NCI-H524 (cell line): ENCODE measurements at places on chromosomes 5 and 9.
A peak's percentile ranks its signal among the peaks of the same experiment; 100 is the strongest.

DNA sequence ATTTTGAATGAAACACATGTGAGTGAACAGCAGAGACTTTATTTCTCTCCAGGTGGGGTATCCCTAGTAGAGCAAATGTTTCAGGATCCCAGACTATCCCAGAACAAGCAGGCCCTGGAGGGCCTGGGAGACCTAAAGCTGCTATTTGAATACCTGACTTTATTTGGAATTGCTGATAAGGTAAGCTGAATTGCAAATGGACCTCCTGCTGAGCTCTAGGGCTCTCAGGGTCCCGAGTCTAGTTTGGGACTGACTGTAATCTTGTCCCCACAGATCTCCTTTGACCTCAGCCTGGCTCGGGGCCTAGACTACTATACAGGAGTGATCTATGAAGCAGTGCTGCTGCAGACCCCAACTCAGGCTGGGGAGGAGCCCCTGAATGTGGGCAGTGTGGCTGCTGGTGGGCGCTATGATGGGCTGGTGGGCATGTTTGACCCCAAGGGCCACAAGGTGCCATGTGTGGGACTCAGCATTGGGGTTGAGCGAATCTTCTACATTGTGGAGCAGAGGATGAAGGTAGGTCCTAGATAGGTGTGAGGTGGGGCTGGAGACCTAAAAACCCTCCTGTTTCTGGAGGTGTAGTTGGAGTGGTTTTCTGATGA is 3.3 kb upstream of the ZMAT2 start:
- DNase-seq: no peak

DNA sequence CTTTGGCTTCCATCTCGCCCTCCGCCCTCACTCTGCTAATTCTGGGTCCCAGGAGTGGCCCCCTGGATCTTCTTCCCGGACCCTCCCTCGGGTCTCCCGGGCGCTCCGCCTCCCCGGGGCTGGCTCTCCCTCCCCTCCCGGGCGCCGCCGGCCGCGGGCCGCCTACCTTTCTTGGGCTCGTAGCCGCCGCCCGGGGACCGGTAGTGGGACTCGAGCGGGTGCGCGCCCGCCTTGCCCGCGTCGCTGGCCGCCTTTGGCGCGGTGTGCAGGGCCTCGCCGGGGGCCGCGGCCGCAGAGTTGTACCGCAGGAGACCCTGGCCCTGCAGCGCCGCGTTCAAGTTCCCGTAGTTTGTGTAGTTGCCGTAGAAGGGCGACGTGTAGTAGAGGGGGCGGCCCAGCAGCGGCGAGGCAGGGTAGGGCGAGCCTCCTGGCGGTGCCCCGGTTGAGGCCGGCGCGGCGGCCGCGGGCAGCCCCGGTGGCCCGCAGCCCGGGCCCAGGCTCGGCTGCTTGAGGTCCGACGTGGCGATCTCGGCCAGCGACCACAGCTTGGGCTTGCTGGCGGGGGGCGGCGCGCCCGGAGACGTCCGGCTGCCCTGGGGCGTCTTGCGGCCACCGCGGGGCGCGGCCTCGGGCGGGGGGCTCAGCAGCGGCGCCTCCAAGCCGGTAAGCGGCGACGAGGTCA is 3.2 kb downstream of the IRX2 start:
- DNase-seq: no peak

GRCh38 chr5:176514244-176514950 is 22.8 kb downstream of the RNF44 start:
- no peak for DNase-seq

DNA sequence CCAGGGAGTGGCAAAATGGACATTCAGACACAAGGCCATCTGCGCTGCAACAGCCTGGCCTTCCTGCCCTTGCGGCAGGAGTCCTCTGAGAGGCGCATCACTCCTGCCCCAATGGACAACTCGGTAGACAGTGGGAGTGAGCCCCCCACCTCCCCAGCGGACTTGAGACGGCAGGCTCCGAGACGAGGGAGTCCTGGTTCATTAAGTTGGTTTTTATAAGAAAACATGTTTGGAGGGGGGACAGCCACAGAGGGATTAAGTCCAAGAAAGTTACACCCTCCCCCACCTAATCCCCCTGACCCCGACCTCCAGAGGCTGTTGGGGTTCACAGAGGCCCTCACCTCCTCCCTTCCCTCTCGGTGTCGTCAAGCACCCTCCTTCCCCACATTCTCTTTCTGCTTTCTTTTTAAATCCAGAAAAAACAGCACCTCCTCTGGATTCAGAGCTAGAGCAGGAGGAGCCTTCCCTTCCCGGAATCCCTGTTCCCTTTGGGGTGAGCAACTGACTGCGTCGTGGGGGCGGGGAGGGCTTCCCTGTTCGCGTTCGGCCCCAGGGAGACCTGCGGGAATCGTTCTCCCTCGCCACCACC is 1.8 kb upstream of the EGR1 start:
- DNase-seq: no peak

DNA sequence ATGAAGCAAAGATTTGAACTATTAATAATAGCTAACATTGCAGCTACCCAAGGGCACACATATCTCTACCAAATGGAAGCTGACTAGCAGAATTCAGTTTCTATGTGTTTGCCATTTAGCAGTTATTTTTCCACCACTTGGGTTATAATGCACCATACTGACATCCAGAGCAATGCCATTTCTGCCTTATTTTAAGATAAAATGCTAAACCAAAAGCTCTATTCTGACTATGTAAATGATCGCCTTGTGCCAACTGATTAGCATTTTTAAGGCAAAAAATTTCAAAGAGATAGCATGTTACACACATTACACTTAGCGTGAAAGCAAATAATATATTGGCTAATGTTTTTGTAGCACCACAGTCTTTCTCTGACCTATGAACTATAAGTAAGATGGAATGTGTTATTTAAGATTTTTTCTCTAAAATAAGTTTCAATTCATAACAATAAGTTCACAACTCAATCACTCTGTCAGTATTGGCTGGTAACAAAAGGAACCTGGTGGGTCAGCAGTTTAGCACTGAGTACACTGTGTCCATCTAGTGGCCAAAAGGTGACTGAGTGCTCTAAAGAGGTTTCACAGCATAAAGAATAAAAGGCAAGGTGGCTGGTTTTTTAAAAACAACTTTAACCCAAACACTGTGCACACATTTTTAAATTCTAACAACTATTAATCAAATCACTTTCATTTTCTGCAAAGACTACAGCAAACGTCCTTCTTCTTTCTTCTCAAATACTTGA is 443.5 kb downstream of the PDE4D start:
- DNase-seq: no peak

DNA sequence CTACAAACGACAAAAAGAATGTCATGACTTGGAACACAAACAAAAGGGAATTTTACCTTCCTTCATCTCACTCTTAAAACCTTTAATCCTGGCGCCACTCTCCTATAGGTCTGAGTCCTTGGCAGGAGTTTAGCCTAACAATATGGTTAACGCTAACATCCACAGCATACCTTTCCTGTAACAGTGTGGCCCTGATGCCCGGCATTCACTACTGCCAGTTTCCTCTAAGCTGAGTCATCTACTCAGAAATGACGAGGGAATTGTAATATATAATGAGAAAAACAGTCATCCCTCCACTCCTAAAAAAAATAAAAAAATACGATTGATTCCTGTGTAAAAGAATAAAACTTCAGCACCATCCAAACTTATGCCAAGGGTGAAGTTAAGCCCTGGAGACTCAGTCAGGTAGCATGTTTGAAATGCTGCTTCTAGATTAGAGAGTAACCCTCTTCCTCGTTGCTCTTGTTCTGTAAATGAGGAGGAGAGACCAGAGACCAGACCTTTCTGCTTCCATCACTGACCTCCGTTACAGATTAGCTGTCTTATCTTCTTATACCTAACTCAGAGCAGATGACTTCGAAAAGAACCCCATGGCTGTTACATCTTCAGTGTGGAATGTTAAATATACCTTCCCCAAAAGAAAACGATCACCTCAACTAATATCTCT is 37.4 kb downstream of the CCDC125 start:
- no peak for DNase-seq

GRCh38 chr9:10443181-10443867 is 169.5 kb downstream of the PTPRD start:
- no peak for DNase-seq

GRCh38 chr9:77237896-77238295 is 60.6 kb downstream of the VPS13A start:
- DNase-seq: no peak

GRCh38 chr5:9898319-9898718 is 268.2 kb upstream of the TAS2R1 start:
- peak; percentile 79 for DNase-seq

DNA sequence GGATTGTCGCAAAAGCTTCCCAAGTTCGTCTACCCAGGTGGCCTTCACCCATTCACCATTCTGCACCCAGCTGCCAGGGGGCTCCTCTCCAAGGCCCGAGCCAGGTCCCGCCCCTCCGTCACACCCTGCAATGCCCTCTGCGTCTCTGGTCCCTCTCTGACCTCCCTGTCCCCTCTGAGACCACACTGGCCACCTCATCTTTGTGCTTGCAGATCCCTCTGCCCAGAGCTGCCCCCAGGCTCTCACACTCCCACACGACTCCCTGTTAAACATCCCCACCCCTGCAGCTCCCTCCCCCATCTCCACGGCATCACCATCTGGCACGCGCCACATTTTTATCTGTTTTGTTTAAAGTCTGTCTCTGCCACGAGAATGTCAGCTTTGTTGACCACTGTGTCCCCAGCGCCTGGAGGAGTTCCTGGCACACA is 243.6 kb downstream of the PBX3 start:
- DNase-seq: peak; percentile 80

- DNase-seq: no peak
These were observed 170.3 kb upstream of the WWC1 start for GRCh38 chr5:168121138-168121494.

GRCh38 chr5:107958432-107958831 is 287.7 kb upstream of the EFNA5 start:
- no peak for DNase-seq

DNA sequence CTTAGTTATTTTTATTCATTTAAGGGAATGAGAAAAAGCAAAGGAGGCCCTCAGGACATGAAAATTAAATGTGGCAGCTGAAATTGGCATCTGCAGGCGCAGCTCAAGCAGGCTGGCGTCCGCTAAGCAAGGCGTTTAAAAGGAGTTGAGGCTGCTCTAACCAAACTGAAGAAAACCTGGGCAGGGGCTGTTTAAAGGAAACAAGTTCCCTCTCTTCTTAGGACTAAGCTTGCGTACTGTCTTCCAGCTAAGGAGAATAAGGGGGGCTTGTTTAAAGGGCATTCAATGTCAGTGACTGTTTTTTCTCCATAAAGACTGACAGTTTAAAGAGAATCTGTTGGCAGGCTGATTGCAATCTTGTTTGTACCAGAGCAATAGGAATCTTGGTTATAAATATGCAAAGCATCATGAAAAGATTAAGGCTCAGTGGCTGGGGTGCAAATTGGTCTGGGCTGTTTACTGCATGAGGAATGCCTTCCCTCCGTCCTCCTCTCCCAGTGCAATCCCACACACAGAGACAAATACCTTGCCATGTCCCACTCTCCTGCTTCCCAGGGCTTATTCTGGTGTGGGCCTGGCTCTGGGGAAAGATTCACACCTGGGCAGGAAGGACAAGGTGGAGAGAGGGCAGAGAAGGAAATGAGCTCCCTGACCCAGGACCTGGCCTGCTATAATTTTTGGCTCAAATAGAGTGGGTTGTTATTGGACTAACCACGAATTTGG is 85.9 kb upstream of the LIFR start:
- no peak for DNase-seq

- no peak for DNase-seq
These were observed 166.1 kb downstream of the BNC2 start for GRCh38 chr9:16704116-16705110.

DNA sequence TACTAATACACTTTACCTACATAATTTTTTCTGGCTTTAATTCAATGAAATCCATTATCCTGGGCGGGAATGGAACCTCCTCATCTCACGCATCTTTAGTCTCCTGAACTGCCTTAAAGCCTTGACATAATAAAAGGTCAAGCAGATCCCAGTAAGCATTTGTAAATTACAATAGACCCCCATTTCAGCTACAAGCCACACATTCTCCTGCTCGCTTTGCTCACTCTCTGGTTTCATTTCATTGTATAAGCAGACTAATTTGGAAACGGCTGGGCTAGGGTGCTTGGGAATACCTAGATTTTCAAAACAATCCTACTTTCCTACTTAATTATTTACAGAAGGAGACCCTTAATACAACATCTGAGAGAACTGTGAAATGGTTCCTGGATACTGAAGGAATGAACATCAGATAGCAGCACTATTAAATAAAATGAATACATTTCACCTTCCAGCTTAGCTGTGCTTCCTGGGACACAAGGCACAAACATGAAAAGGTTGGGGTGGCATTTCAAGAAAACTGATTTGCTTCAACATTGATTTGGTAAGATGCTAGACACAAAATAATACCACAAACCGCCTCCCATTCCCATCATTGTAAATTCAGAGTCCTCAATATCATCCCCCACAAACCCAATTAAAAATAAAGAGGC is 1.5 kb downstream of the JAKMIP2 start:
- DNase-seq: peak; percentile 37

DNA sequence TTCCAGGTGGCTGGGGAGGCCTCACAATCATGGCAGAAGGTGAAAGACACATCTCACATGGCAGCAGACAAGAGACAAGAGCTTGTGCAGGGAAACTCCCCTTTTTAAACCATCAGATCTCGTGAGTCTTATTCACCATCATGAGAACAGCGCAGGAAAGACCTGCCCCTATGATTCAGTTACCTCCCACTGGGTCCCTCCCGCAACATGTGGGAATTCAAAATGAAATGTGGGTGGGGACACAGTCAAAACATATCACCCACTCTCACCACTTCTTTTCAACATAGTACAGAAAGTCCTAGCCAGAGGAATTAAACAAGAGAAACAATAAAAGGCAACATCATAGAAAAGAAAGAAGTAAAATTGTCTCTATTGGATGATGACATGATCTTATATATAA is 223.4 kb upstream of the SLC24A2 start:
- DNase-seq: no peak

DNA sequence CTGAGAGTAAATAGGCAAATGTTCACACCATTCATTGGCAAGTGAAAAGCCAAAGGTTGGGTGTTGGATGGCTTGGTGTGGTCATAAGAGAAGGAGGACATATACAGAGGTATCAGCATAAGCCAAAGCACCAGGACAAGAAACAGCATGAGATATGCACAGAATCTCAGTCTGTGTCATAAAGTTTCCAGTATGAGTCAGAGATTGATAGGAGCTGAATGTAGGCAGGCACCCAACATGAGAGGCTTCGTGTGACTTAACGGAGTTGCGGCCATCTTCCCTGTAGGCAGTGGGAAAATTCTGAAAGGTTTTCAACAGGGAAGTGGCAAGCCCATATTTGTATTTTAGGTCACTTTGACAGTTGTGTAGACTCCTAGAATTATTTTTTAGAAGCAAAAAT is 54.5 kb downstream of the SNCAIP start:
- no peak for DNase-seq

DNA sequence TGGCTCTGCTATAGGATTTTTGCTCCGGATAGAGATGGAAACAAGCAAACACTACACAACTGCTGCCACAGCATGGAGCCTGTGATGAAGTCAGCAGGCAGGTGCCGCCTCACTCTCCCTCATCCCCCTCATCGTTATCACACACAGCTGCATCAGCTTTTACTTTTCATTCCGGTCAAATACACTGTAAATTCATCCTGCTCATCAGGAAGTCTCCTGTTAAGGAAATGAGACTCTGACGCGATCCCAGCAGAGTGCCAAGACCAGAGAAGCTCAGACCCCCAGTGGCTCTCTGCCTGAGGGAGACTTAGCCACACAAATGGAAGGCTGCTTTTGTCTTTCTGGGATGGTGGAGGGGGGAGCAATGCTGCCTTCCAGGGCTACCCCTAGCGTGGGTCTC is 270.2 kb downstream of the ELAVL2 start:
- no peak for DNase-seq

- no peak for DNase-seq
These were observed 13.2 kb upstream of the LRRC14B start for GRCh38 chr5:178110-178509.

- DNase-seq: peak; percentile 3
These were observed 2.6 kb downstream of the INVS start for GRCh38 chr9:100101608-100102007.

- no peak for DNase-seq
These were observed 65.2 kb downstream of the TRIO start for GRCh38 chr5:14208071-14209021.
